Hippocampal formation (tissue), 2 donors: ENCODE measurements at places on chromosomes 4 and X.

DNA sequence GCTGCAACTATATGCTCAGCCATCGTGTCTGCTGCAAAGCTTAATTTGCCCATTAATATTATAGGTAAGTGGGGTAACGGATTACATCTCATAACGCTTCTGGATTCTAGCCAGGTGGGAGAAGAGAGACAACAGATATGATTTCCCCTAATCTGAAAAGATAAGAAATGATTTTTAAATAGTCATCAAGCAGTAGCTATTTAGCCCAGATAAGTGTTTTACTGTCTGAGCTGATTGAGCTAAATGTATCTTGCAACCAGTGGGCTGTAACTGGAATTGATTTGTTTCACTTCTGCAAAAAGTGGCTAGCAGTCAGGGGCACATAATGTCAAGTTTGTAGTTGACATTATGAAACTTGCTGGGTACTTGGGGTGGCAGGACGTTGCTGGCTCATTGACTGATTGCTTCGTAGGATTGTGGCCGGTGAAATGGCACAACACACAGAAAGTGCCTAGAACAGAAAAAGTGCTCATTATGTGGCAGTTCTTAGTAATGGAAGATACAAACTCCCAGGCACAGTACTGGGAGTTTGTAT is 18.5 kb downstream of the LAP3 start:
- no peak for DNase-seq

DNA sequence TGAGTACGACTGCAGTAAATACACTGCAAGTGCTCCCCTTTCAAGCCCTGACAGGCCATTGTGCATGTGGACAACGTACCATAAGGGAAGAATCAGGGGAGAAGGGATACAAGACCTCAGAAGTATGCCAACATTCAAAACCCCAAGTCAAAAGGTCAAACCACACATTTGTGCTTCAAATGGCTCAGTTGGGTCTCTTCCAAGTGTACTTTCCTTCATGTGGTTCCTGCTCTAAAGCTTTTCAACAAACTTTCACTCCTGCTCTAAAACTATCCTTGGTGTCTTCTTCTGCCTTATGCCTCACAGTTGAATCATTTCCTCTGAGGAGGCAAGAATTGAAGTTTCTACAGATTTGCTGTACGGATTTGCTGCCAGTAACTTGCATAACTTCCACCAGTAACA is 305.7 kb upstream of the SLIT2 start:
- no peak for DNase-seq

DNA sequence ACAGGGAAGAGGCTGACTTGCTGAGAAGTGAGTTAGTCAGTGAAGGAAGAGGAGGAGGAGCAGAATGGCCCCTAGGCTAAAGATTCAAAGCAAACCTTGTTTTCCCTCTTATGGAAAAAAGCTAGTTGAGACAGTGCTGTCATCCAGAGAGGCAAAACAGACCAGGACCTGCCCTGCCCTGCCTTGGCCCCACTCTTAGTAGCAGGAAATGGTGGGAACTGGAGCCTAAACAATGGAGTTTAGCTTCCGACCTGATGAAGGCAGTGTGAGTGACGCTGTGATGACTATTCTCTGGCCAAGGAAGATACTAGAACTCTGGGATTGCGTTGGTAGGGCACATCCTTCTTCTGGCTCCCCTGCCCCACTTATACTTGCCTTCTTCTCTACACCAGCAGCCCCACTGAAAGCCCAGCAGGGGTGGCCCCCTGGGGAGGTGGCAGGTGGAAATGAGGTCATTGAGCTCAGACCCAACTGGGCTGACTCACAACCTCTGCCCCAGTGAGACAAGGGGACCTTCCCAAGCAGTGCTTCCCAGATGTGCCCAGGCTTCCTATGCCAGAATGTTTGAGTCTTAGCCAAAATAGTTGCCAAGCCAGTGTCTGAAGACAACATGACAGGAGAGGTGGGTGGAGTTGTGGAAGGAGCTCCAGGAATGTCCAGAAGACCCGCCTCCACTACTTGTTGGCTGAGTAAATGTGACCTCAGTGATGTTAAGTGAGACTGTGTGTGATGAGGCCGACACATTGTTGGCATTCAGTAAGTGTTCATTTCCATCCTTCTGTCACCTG is 38.8 kb downstream of the MSN start:
- DNase-seq: no peak

GRCh38 chr4:138540056-138540800 is 298.1 kb upstream of the SLC7A11 start:
- DNase-seq: no peak

GRCh38 chr4:139625093-139625455 is 40.5 kb upstream of the MGST2 start:
- no peak for DNase-seq

DNA sequence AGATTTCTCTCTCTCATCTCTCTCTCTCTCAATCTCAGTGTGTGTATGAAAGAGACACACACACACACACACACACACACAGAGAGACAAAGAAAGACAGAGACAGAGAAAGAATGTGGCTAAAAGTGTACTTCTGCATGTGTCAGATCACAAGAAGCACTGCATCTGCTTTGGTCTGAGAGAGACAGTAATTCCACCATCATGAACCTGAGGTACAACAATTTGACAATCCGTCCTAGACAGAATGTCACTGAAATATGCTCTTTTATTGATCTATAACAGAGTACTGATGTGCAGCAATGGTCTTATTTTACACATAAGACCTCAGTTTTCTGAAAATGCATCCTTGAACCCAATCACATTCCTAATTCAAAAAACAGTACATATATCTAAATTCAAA is 576.2 kb upstream of the SMIM31 start:
- DNase-seq: no peak

DNA sequence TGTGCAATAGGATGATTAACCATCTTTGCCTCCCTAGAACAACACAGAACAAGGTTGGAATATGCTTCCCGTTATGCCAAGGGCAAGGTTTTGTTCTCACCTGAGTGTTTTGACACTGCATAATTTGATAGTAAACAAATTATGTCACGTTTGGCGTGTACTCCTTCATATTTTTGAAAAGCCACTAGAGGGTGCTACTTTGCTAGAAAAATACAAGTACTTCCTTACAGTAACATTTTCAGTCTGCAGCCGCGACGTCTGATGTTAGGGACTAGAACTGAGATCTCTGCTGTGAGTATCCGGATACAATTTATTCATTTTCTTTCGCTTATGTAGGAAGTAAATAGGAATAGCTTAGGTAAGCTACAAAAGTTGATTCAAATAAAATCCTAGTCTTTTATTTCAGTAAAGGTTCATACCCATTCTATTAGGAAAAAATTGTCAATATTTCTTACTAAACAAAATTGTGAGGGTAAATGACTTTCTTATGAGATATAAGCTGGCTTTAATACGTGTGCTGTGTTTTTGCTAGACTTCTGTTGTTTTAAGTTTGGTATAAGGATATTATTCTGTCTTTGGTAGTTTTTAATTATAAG is 181.1 kb upstream of the WDFY3 start:
- peak; percentile 79 for DNase-seq

GRCh38 chr4:11507920-11508319 is 79.2 kb upstream of the HS3ST1 start:
- no peak for DNase-seq

GRCh38 chr4:182730791-182731190 is 186.4 kb downstream of the DCTD start:
- no peak for DNase-seq

DNA sequence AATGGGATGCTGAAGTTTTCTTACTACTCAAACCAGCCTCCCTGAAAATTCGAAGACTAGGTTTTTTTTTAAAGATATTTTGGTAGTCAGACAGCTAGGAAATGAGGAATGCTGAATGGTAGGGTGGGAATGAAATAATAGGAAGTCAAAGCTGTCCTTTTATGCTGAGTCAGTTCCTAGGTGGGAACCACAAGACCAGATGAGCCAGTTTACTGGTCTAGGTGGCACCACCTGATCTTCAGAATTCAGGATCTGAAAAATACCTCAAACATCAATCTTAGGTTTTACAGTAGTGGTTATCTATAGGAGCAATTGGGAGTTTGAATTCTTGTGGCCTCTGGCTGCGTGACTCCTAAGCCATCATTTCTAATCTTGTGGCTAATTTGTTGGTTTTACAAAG is 183.1 kb upstream of the GALNT7 start:
- DNase-seq: no peak

- no peak for DNase-seq
Measured at GRCh38 chrX:12013211-12013618, 125.1 kb upstream of the FRMPD4 start.

- peak; percentile 0 for DNase-seq
Measured at GRCh38 chrX:44344194-44344593, 722 bp upstream of the EFHC2 start.

- no peak for DNase-seq
Measured at GRCh38 chrX:323721-324628, 5.4 kb upstream of the GTPBP6 start.

DNA sequence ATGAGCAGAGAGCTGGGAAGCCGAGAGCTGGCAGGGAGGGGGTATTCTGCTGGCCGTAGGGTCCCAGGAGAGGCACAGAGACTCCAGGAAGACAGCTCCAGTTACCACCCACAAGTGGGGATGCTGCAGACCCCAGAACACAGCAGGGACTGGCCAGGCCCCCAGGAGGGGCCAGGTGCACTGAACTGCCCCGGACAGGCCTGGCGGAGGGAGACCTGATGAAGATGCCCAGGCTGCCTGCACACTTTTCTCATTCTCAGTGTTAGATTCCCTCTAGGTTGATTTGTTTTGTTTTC is 110.8 kb downstream of the CPZ start:
- no peak for DNase-seq

DNA sequence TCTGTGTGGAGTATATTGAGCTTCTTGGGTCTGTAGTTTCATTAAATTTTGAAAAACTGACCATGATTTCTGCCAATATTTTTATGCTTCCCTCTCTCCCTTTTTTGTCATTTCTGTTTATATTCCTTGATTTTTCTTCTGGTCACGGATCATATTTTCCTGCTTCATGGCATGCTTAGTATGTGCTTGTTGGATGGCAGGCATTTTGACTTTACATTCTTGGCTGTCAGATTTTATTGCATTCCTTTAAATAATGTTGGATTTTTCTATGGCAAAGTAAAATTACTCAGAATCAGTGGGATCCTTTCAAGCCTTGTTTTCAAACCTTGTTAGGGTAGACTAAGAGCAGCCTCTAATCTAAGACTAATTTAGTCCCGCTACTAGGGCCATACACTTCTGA is 531.8 kb downstream of the IL15 start:
- DNase-seq: no peak

GRCh38 chr4:21304540-21304887 is 604.3 kb downstream of the PACRGL start:
- DNase-seq: no peak

DNA sequence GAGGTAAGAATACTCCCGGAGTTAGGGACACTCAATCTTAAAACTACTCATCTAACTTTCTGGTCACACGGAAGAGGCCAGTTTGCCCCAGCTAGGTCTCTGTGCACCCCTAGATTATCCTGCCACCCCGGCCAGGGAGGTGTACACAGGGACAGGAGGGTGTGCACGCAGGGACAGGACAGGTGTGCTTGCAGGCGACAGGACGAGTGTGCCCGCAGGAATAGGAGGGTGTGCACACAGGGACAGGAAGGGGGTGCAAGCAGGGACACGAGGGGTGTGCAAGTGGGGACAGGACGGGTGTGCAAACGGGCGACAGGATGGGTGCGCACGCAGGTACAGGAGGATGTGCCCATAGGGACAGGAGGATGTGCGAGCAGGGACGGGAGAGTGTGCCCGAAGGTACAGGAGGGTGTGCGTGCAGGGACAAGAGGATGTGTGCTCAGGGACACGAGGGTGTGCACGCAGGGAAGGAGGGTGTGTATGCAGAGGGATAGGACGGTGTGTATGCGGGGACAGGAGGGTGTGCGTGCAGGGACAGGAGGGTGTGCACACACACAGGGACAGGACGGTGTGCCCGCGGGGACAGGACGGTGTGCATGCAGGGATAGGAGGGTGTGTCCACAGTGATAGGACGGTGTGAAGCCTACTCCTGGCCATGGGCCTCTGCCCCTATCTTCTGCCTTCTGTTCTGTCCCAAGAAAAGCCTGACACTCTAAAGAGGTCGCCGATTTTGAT is 4.1 kb downstream of the TMEM271 start:
- DNase-seq: no peak

GRCh38 chr4:113975578-113975977 is 3.9 kb downstream of the ARSJ start:
- DNase-seq: no peak

DNA sequence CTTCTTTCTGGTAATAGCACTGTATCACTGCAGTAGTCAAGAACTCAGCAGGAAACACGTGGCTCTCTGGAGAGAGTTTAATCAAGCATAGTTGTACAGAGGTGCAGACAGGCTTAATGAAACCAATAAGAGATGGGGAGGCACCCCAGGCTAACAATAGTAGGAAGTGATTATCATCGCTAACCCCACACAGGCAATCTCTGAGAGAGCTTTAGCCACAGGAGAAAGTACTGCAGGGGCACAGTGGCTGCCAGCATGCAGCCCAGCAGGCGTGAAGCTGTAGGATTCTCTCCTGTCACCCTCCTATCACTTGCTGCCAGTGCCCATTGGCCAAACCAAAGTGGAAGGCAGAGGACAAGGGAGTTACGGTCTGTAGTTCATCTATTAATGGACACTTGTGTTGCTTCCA is 450.0 kb upstream of the RASGEF1B start:
- DNase-seq: no peak

- DNase-seq: no peak
Measured at GRCh38 chr4:11106190-11106589, 322.5 kb downstream of the HS3ST1 start.

DNA sequence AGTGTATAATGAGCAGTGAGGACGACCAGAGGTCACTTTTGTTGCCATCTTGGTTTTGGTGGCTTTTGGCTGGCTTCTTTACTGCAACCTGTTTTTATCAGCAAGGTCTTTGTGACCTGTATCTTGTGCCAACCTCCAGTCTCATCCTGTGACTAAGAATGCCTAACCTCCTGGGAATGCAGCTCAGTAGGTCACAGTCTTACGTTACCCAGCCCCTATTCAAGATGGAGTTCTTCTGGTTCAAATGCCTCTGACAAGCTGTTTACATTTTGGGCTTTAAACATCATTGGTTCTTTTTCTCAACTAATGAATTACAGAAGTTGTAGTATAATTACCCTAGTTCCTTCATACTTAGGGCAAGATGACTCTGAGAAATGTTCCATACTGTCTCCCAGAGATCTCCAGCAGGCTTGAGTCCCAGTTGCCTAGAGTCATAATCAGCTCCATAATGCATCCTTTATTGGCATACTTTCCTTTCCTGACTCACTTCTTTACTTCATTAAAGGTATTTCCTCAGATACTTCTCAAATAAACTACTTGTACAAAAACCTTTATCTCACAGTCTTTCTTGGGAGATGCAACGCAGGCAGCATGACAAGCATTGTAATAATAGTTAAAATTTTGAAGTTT is 136.5 kb downstream of the KDM6A start:
- no peak for DNase-seq

DNA sequence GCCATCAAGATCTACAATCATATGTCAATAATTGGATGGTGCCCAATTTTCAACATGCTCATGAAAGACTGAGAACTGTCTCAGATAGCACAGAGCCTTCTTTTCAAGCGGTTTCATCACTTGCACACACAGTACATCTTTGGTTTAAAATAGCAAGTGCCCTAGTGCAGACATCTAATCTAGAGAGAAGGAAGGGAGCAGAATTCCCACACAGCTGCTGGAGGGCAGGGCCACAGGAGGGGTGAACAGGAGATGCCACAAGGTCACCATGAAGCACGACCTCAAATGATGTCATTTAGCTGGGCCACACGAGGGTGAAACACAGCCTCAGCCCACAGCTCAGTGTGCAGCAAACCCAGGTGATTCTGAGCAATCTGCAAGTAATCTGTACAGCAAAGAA is 24.3 kb downstream of the LEF1 start:
- no peak for DNase-seq
